Upper lobe of left lung (tissue), 6 donors: ENCODE measurements at places on chromosomes 4 and X.

DNA sequence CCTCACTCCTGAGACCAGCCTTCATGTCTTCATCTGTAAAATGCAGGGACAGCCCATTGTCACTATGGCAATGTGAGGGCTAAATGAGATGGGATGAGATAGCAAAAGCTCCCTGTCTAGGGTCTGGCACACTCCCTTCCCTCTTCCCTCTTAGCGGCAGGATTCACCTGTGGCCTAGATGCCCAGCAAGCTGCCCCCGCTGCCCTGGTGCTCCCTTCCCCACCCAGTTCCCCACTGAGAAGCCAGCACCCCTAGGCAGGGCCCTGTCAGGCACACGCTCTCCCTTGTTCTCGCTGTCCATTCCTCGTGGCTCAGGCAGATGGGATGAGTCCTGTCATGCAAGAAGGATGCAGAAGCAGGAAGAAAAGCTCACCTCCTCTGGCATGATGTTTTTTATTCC is 49.2 kb upstream of the PJA1 start:
- no peak for DNase-seq
- H3K27me3 ChIP-seq = no peaks in the 10 kb centered on the region
- H3K4me3 ChIP-seq = no peak overlapping the region
- no peak overlapping the region for H3K27ac ChIP-seq

DNA sequence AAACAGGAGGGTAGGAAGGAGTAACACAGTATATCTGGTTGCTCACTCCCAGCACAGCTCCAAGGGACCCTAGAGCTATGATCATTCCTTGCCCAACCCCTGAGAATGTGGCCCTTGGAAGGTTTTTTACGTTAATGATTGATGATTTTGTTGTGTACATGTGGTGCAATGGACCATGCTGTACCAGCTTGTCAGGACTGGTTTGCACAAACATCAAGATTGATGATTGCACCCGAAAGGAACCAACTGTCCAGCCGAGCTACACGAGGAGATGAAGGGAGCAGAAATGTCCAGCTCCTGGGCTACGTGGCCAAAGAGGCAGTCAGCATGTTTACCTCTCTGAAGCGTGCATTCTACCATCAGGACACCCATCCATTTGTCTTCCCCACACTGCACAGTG is 83.2 kb upstream of the USP9X start:
- no peaks in the 10 kb centered on the region for H3K36me3 ChIP-seq
- no peaks in the 10 kb centered on the region for H3K4me1 ChIP-seq
- DNase-seq = no peak
- no peak overlapping the region for H3K4me3 ChIP-seq
- no peak overlapping the region for H3K27ac ChIP-seq

DNA sequence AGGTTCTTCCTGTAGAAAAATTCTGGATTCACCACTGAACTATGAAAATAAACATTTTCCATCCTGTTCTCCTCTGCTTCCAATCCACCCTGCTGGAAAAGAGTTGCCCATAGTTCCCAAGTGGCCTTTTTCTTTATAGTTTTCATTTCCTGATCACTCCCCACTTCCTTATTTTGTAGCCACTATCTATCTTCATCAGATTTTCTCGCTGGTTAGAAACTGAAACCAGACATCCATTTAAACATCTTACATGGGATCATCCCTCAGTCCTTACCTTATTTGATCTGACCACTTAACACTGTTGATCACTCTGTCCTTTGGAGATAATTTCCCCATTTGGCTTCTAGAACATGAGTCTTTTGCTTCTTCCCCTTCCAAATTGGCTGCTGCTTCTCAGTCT is 42.2 kb upstream of the SCOC start:
- no peak overlapping the region for H3K27ac ChIP-seq
- no peak overlapping the region for H3K4me3 ChIP-seq
- H3K36me3 ChIP-seq = no peaks in the 10 kb centered on the region
- no peaks in the 10 kb centered on the region for H3K4me1 ChIP-seq
- H3K27me3 ChIP-seq = no peaks in the 10 kb centered on the region

GRCh38 chrX:13101441-13102139 is 57.2 kb upstream of the FAM9C start:
- H3K4me1 ChIP-seq = peaks cover 13% of the 10 kb centered on the region
- H3K4me3 ChIP-seq = no peak overlapping the region
- DNase-seq = peak; percentile 77
- peak overlapping the region; percentile 75 for H3K27ac ChIP-seq
- no peaks in the 10 kb centered on the region for H3K36me3 ChIP-seq
- H3K27me3 ChIP-seq = no peaks in the 10 kb centered on the region

DNA sequence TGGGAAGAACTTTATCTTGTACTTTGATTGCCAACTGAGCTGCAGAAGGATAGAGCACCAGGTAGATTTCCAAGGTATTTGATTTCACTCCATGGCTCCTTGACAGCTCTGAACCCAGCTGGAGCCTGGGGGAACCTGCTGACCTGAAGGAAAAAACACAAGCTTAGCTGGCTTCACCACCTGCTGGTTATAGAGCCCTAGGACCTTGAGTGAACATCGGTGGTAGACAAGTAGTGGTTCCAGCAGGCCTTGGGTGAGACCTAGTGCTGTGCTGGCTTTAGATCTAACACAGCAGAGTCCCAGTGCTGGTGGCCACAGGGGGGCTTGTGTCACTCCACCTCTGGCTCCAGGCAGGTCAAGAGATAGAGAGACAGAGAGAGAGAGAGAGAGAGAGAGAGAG is 1102.6 kb downstream of the ADGRL3 start:
- no peak overlapping the region for H3K27ac ChIP-seq
- no peaks in the 10 kb centered on the region for H3K27me3 ChIP-seq
- no peaks in the 10 kb centered on the region for H3K4me1 ChIP-seq
- no peak for DNase-seq
- no peaks in the 10 kb centered on the region for H3K36me3 ChIP-seq

DNA sequence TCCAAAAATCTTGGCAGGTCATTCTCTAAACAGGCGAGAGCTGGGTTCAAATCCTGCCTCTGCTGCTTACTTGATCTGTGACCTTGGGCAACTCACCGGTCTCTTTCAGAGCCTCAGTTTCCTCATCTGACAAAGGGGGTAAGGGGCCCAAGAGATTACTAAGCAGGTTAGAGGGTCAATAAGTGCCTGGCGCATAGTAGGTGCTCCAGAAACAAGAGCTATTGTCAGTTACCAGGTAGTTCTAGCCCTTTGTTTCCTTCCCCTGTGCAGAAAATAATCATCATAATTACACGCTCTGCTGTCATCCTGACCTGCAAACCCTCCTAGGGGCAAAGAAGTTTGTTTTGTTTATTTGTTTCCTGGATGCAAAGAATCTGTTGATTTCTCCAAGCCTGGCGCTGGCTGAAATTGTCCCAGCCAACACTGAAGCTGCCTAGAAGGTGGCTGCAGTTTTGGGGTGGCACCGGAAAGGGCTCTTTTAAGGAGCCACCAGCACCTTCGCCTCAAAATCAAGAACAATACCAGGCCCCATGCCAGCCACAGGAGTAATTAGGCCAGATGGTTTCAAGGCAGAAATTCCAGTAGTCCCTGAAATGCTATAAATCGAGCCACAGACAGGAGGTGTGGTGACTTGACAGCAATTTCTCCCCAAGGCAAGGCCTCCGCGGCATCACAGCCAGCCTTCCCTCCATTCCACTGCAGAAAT is 10.2 kb upstream of the KIAA0232 start:
- H3K4me1 ChIP-seq = no peaks in the 10 kb centered on the region
- H3K36me3 ChIP-seq = no peaks in the 10 kb centered on the region
- H3K27me3 ChIP-seq = no peaks in the 10 kb centered on the region
- H3K4me3 ChIP-seq = no peak overlapping the region
- DNase-seq = no peak
- H3K27ac ChIP-seq = no peak overlapping the region

GRCh38 chr4:186808630-186809018 is 85.0 kb upstream of the FAT1 start:
- H3K36me3 ChIP-seq = no peaks in the 10 kb centered on the region
- H3K27ac ChIP-seq = no peak overlapping the region
- H3K4me1 ChIP-seq = no peaks in the 10 kb centered on the region
- DNase-seq = no peak
- H3K27me3 ChIP-seq = no peaks in the 10 kb centered on the region
- no peak overlapping the region for H3K4me3 ChIP-seq
